Activated CD4-positive, alpha-beta T cell treated with anti-CD3 and anti-CD28 coated beads, Interleukin-2, amount 50 U/mL, for 24 hours (primary cell): ENCODE measurements at places on chromosomes 2 and 18.

DNA sequence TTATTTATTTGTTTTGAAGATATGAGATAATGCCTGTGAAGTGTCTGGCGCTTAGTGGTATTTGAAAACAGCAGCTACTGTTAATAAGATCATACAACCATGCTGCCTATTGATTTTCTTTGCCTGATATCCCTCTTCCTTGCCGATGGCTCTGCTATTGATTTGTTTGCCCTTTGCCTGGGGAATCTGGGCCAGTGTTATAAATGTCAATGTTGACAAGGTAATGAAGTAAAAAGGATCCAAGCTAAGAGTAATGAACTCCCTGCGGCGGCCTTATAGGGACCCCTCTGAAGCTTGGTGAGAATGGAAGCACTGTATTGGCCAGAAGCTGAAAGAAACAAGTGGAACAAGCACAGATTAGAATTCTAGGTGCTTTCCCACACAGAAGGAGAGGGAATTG, 854.6 kb downstream of the CNTNAP5 start:
- no peak for DNase-seq

DNA sequence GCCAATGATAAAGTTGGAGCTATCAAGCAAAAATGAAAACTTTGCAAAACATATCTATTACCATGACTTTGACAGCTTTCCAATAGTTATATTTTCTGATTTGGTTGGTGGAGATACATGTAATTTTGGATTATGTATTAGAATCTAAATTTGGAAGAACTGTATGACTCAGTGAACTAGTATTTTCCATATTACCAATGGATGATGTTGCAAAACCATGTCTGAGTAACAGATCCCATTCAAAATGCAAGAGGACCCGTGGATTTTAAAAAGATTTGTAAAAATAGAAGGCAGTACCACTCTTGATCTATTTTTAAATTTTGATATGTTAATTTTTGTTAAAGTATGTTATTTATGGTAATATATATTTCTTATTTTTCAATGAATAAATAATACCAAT, 83.0 kb downstream of the TAF4B start:
- no peak for DNase-seq

GRCh38 chr2:162196638-162197037, 44.6 kb upstream of the GCG start:
- no peak for DNase-seq

DNA sequence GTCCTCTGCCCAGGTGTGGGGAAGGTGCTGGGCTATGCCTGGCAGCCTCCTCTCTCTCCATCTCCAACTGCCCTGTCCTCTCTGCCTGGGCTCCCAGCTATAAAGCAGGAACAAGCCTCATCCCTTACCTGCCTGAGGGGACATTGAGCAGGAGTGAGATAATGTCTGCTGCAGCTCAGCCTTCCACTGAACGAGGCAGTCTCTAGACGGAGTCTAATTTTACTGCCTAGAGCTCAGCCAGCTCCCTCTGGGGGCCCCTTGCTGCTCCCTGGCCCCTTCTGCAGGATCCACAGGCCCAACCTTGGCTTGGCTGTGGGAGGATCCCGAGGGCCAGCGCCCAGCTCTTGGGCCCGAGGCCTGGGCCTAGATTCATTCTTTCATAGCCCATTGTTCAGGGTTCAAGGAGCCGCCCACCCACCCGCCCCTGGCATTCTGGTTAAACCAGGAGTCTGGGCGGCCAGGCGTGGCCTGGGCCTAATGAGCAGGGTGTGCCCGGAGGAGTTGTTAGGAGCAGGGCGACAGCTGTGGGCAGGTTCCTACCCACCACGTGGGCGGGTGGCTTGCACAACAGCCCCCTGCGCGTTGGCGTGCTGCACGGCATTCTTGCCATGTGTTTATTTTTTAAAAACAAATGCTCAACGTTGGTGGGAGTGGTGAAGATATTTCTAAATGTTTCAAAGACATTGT, 44.6 kb downstream of the FOSL2 start:
- DNase-seq: no peak

GRCh38 chr18:74478880-74479279, 17.3 kb upstream of the CNDP2 start:
- DNase-seq: no peak

DNA sequence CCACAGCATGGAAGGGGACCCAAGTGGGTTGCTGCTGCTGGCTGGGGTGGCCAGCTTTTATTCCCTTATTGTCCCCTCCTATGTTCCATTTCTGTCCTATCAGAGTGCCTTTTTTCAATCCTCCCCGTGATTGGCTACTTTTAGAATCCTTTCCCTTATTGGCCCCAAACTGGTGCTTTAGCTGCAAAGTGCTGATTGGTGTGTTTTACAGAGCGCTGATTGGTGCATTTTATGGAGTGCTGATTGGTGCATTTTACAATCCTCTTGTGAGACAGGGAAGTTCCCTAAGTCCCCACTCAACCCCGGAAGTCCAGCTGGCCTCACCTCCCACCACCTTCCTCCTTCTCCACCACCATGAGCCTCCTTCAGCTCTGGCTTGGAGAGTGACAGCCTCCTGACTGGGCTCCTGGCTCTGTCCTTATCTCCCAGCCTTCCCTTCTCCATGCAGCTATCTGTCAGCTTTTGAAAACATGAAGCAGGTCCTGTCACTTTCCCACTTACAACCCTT, 20.7 kb upstream of the PLB1 start:
- DNase-seq: no peak

DNA sequence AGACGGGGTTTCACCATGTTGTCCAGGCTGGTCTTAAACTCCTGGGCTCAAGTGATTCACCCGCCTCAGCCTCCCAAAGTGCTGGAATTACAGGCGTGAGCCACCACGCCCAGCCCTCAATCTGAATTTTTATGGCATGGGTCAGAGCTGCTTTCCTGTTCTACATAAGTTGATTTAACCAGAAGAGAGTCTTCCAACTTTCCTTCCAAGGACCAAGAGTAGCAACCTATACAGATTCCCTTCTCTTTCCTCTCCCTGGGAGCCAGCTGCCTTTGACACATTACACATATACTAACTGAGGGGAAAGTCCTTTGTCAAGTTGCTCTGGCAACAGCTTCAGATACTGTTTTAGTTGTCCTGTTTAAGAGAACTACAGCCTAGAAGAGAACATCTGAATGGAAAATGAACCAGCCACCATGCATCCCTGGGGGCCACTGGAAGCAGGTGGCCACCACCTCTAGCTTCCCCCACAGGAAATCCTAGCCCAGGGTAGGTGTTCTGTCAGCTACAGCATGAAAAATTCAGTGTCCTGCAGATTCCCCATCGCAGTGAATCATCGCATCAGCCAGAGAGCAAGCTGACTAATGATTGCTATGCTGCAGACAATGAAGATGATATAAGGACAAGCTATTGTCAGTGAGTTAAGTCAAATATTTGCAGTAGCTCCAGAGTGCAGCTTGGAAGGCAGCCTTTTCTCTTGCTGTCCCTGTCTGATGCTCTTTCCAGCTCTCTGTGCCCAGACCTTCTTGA, 62.9 kb downstream of the POMC start:
- no peak for DNase-seq

- no peak for DNase-seq
Observed at GRCh38 chr2:173705656-173706055, 259.5 kb downstream of the SP3 start.

DNA sequence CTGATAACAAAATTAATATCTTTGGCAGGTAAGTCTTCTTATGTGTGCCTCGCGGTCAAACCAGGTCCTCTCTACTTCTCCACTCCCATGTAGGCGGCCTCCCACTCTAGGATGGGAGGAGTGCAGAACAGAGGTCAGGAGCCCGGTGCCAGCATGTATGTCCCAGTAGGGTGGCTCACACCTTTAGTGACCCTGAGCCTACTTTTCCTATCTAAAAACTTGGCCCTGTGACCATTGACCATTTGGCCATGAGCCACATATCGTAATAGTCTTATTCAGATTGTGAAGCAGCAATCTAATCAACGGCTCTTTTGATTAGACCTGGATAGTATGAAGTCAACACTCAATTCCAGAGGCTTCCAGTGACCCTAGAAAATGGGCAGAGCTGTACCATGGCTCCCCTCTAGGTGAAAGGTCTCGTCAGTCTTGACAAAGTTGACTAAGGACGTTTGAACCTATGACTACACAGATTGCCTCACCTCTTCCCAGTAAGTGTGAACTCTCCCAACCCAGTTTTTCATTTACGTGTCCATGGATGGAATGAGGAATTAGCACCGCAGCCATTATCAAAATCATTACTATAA, 17.1 kb upstream of the FABP1 start:
- DNase-seq: no peak

- no peak for DNase-seq
Observed at GRCh38 chr18:55665506-55665905, 77.5 kb upstream of the TCF4 start.

- DNase-seq: no peak
Observed at GRCh38 chr2:19540739-19541525, 182.5 kb upstream of the OSR1 start.

DNA sequence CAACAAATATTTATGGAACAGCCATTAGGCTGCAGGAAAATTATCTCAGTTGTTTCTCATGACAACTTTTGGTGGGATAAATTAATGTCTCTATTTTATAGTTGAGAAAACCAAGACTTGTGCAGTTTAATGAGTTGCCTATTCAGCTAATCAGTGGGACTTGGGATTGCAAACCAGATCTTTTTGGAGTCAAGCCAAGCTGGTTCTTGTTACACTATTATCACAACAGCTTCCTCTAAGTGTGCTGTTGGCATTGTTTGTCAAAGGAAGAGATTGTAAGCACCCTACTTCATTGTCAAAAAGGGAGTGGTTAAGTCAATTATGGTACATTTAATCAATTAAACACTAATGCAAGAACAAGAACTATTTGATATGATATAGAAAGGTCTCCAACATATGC, 119.2 kb downstream of the PAX3 start:
- no peak for DNase-seq

DNA sequence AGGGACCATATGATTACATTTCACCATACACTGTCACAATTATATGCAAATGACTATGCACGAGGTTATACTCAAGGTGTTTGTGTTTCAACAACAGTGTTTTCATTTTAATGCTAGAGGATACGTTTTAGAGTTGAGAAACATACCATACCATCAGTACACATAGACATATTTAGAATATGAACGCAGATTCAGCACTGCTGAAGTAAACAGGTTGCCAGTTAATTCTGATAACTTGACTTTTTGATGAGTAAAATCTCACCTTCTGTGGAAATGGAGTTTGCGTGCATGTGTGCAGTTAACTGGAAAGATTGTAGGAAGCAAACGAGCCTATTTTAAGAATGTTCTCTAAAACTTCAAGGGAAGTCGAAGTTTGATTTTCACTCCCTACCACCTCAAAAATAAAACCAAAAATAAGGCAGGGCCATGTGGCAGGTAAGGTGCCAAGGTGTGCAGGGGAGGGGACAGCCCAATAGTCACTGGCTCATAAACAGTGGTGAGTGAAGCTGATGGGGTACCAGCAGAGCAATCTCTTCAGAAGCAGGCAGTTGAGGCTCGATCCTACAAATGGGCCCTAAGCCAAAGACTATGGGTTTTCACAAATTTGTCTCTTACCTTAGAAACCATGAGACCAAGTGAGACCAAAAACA, 213.1 kb downstream of the IKZF2 start:
- no peak for DNase-seq

GRCh38 chr2:216517447-216518225, 19.0 kb downstream of the RPL37A start:
- no peak for DNase-seq

GRCh38 chr2:145286716-145287275, 766.9 kb upstream of the ZEB2 start:
- no peak for DNase-seq

DNA sequence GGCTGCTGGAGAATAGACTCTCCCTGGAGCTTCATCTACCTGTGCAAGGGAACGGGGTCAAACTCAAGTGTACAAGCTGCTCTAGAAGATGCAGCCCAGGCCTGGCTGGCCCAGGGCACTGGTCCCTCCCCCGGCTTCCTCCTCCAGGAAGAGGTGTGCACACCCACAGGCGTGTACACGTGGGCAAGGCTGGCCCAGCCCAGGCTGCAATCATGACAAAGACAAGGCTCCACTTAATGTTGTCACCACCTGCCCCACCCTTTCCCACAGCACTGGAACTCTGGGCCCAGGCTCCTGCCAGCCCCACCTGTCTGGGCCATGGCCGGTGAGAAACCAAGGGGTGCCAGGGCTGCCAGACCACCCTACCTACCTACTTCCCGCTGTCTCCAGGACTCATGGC, 29.6 kb upstream of the ALPP start:
- no peak for DNase-seq

DNA sequence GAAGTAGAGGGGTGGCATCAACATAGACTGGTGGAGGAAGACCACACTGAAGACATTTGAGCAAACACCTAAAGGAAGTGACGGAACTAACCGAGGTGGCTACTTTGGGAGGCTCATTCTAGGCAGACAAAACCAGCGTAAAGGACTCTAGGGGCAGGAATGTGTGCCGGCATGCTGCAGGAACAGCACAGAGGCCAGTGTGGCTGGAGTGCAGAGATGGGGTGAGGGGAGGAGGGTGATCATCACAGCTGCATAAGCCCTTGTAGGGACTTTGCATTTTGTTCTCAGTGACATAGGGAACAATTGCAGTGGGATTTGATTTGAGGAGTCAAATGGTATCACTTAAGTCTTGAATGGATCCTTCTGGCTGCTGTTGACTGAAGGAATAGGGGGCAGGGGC, 253.5 kb downstream of the NCKAP5 start:
- no peak for DNase-seq

- no peak for DNase-seq
Observed at GRCh38 chr2:167726788-167727187, 520.6 kb downstream of the STK39 start.

DNA sequence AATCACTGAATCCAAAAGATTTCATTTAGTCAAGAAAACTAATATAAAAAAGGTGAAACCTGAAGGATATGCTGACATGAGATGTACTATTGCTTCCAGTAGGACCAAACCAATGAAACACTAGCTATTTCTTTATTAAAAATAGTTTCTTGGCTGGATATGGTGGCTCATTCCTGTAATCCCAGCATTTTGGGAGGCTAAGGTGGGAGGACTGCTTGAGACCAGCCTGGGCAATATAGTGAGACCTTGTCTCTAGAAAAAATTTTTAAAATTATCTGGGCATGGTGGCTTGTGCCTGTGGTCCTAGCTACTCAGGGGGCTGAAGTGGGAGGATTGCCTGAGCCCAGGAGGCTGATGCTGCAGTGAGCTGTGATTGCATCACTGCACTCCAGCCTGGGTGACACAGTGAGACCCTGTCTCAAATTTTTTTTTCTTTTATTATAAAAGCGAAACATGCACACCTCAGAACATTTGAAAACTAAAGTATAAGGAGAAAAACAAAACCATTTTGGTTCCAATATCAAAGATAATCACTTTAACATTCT, 266.2 kb downstream of the TGIF1 start:
- no peak for DNase-seq

- DNase-seq: no peak
Observed at GRCh38 chr18:58455314-58456188, 173.3 kb downstream of the ALPK2 start.

GRCh38 chr18:59454909-59455727, 96.1 kb upstream of the LMAN1 start:
- no peak for DNase-seq

GRCh38 chr2:75199428-75200011, at the start of gene TACR1:
Gene TACR1 (minus strand): TSS chr2:75199520. CDS start chr2:75198934, 586 bp downstream.
- DNase-seq: peak; percentile 18

- no peak for DNase-seq
Observed at GRCh38 chr2:96843538-96844268, at the start of gene ANKRD23. Gene ANKRD23 (minus strand): TSS chr2:96844021. CDS start chr2:96843992, 29 bp downstream.

GRCh38 chr2:179044500-179044899, 5.4 kb downstream of the CCDC141 start:
- DNase-seq: no peak

GRCh38 chr18:78868330-78869316, 111.0 kb upstream of the SALL3 start:
- no peak for DNase-seq
